NCI-H2081 (cell line): ENCODE measurements at places on chromosomes 3 and 15.

GRCh38 chr15:79918278-79918677, 21.5 kb upstream of the MTHFS start:
- DNase-seq, result no peak

DNA sequence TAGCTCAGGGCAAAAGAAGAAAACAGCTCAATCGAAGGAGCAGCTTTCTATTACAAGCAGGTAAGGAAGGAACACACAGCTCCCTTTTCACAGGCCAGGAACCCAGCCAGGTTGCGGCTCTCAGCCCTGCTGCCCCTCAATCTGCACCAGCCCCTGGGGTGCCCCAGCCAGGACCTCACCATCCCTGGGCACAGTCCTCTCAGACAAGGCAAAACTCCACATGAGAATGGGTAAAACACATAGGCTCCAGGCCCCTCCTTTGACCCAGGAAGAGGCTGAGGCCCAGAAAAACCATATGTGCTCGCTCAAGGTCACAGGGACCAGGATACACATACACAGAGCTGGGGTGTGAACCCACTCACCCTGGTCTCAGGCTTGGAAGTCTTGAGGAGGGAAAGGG, 178.7 kb upstream of the TLE3 start:
- DNase-seq, result no peak

DNA sequence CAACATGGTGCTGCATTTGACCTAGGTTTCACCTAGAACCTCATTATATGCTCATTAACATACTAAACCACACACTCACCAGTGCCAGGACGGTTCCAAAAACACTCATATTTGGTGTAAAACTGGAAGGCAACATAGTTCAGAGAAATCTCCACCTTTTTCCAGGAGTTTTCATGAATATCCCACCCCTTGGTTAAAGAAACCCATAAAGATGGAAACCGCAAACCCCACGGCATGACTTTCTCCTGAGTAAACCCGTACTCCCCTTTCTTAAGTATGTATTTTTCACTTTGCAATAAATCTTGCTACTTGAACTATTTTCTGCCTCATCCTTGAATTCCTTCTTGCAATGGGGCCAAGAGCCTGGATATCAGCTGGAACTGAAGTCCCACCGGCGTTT, 379.3 kb downstream of the MAGI1 start:
- no peak for DNase-seq

DNA sequence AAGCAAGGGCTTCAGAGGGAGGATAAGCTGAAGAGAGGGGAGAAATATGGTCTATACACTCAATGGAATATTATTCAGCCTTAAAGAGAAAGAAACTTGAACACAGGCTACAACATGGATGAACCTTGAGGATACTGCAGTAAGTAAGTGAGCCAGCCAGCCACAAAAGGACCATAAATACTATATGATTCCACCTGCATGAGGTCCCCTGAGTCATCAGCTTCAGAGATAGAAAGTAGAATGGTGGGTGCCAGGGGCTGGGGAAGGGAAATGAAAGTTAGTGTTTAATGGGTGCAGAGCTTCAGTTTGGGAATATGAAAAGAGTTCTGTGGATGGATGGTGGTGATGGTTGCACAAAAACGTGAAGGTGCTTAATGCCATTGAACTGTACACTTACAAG, 68.4 kb upstream of the SEC13 start:
- no peak for DNase-seq

DNA sequence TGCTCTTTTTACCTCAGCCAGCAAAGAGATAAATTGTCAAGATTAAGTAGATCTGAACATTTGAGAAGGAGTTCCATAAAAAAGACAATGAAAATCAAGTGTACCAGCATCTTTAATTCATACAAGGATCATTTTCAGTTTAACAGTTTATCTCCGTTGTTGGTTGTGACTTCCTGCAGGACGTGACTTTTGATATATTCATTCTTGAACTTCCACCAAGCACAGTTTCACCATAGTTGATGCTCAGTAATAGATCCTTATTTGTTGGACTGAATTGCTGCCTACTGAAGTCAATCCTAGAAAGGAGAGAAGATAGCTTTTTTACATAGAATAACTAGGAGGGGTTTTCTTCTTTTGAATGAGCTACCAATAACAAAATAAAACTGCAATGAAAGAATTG, 408.2 kb downstream of the LPP start:
- DNase-seq, result no peak
